Lower lobe of right lung (tissue), 2 donors: ENCODE measurements at places on chromosomes 1 and 21. TPM values are rescaled to one million over a fixed set of nuclear protein-coding genes. Genes with fewer than 3 reads are reported as not detected.

- no peaks in the 10 kb centered on the region for H3K4me1 ChIP-seq
- peaks cover 55% of the 10 kb centered on the region for H3K36me3 ChIP-seq
- H3K27me3 ChIP-seq: no peaks in the 10 kb centered on the region
- no peak overlapping the region for H3K4me3 ChIP-seq
- no peak for DNase-seq
- H3K27ac ChIP-seq: no peak overlapping the region
These were observed 14.1 kb downstream of the TMCO4 start for GRCh38 chr1:19785660-19786059.

Gene TXLNA
- 45.1 TPM for total RNA-seq

DNA sequence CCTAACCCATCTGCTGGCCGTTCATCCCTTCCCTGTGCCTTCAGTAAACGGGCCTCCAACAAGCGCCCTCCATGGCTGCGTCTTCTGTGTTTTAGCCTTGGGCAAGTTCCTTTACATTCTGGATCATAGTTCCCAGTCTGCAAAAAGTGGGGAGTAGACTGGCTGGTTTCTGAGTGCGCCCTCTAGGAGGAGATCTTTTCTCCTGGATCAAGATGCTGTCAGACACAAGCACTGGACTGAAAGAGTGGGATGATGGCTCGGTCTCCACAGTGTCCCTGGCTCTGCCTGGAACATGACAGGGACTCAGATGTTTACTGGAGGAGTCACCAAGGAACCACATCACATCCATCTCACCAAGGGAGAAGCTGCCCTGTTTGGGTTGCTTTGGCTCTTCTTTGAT is 88.8 kb downstream of the PRDM2 start:
- H3K4me3 ChIP-seq: no peak overlapping the region
- no peaks in the 10 kb centered on the region for H3K27me3 ChIP-seq
- H3K27ac ChIP-seq: no peak overlapping the region
- no peak for DNase-seq
- peaks cover 63% of the 10 kb centered on the region for H3K36me3 ChIP-seq

GRCh38 chr21:30209601-30210000 is 6.3 kb downstream of the CLDN8 start:
- H3K27ac ChIP-seq: no peak overlapping the region
- DNase-seq: no peak
- H3K36me3 ChIP-seq: no peaks in the 10 kb centered on the region
- H3K4me3 ChIP-seq: no peak overlapping the region
- no peaks in the 10 kb centered on the region for H3K4me1 ChIP-seq

DNA sequence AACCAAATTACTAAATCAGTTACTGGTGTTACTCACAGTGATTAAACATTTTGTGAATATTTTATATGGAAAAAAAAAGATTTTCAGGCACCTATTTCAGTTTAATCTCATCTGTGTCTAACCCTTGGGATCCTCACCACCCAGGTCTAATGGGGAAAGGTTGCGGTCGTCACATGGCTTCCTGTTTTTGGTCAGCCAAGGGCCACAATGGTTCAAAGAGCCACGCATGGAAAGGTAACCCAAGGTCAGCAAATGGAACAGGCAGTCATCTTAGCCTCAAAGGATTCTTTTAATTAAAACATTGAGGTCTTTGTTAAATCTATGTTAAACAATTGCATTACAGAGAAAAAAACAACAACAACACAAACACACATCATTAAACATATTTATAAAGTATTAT is 21.9 kb downstream of the SRSF4 start:
- H3K27me3 ChIP-seq: no peaks in the 10 kb centered on the region
- peaks cover 42% of the 10 kb centered on the region for H3K4me1 ChIP-seq
- no peak for DNase-seq

Gene SLC30A2
- not detected for total RNA-seq

GRCh38 chr1:30575066-30575465 is 148.3 kb downstream of the MATN1 start:
- no peak for DNase-seq
- H3K36me3 ChIP-seq: no peaks in the 10 kb centered on the region
- H3K27me3 ChIP-seq: peaks cover 10% of the 10 kb centered on the region
- H3K27ac ChIP-seq: no peak overlapping the region

GRCh38 chr1:2948001-2948750 is 73.1 kb upstream of the ACTRT2 start:
- no peaks in the 10 kb centered on the region for H3K4me1 ChIP-seq
- no peak overlapping the region for H3K4me3 ChIP-seq
- no peak overlapping the region for H3K27ac ChIP-seq

Gene ITPKB
- 42.3 TPM for total RNA-seq

DNA sequence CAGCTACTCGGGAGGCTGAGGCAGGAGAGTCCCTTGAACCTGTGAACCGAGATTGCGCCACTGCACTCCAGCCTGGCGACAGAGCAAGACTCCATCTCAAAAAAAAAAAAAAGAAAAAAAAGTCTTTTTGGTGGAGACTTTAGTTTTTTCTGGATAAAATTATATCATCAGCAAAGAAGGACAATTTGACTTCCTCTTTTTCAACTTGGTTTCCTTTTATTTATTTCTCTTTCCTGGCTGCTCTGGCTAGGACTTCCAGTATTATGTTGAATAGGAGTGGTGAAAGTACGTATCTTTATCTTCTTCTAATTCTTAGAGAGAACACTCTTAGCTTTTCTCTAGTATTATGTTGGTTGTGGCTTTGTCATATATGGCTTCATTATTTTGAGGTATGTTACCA is 130.8 kb downstream of the PCBP3 start:
- H3K27ac ChIP-seq: no peak overlapping the region
- H3K4me1 ChIP-seq: no peaks in the 10 kb centered on the region
- H3K4me3 ChIP-seq: no peak overlapping the region
- H3K36me3 ChIP-seq: no peaks in the 10 kb centered on the region
- no peaks in the 10 kb centered on the region for H3K27me3 ChIP-seq

DNA sequence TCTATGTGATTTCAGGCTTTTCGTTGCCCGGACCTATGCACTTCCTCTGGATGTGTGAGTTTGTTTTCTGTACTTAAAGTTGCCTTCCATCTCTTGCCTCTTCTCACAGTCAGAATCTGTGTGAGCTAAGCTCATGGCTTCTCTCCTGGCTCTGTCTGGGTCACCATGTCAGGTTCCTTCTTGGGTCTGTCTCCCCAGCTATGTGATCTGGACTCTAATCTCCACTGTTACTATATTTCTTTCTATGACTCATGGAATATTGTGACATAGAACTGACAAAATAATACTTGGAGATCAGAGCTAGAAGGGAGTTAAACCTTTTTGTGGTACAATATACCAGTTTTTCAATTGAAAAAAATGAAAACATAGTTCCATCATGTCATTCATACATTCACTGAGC is 172.7 kb upstream of the FGGY start:
- no peaks in the 10 kb centered on the region for H3K27me3 ChIP-seq
- no peak for DNase-seq
- H3K27ac ChIP-seq: no peak overlapping the region

Gene MOB3C
- 30.2 TPM for total RNA-seq

DNA sequence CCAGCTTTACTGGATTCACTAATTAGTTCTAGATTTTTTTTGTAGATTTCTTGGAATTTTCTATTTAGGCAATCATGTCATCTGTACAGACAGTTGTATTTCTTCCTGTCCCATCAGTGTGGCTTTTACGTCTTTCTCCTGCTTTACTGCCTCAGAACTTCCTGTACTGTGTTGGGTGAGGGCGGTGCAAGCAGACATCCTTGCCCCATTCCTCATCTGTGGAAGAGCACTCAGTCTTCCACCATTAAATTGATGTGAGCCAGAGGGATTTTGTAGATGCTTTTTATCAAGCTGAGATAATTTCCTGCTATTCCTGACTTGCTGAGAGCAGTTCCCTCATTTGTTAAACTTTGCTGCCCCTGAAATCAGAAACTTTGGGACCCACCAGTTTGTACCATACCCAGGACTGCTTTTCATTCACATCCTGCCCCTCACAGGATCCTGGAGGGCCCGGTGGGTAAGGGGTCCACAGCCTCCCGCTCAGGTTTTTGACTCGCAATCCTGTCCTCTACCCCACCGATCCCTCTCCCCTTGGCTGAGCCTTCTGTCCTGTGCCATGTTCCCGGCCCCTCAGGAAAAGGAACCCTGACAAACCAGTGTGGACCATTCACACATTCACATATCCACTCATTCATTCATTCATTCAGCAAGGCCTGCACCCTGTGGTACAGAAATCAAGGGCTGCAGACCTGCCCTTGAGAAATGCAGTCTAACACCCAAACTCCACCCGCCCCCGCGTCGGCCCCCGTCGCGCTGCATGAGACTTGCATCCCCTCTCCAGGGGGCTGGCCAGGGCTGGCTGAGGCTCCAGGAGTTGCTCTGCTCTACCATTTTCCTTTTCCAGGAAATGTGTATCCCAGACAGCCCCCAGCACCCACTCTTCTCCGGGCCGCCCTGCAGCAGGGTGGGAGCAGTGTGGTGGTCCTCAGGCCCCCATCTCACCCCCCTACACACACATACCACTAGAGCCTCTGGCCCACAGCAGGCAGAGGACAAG is 246.5 kb upstream of the VAMP3 start:
- peak; percentile 35 for DNase-seq
- H3K4me3 ChIP-seq: no peak overlapping the region
- H3K27me3 ChIP-seq: peaks cover under 1% of the 10 kb centered on the region

Gene C4BPA
- 65.2 TPM for total RNA-seq

GRCh38 chr1:226772446-226773139 is 33.5 kb upstream of the ITPKB start:
- no peaks in the 10 kb centered on the region for H3K36me3 ChIP-seq
- no peaks in the 10 kb centered on the region for H3K4me1 ChIP-seq
- H3K4me3 ChIP-seq: no peak overlapping the region
- no peak for DNase-seq
- no peaks in the 10 kb centered on the region for H3K27me3 ChIP-seq

DNA sequence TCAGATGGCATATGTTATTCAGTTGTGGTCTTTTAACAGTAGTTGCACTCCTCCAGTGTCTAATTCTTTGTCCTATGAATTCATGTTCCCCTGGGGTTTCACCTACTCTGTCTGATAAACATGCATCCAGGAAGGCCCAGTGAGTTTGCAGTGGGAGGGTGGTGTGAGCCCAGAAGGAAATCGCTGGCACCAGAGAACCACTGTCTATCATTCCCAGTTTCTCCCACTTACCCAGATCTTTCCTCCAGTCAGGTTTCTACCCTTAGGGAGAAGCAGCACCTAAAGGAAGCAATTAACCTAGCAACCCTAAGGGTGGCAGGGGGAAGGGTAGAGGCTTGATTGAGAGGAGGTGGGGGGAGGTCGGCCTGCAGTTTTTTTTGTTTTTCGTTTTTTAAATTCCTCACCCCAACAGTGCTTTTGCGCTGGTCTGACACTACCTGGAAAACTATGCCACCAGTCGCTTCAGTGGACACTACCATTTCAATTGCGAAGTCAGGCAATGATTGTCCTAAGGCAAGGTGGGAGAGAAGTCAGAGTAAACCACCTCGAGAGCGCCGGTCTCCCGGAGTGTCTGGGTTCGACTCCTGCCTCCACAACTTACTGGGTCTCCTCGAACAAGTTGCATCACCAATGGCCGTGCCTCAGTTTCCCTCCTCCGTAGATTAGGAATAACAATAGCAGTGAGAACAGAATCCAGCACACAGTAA is 766 bp upstream of the SLC44A3 start:
- DNase-seq: no peak
- peaks cover 20% of the 10 kb centered on the region for H3K4me1 ChIP-seq
- H3K27ac ChIP-seq: peak overlapping the region; percentile 74
- peaks cover 9% of the 10 kb centered on the region for H3K27me3 ChIP-seq
- peak overlapping the region; percentile 71 for H3K4me3 ChIP-seq

DNA sequence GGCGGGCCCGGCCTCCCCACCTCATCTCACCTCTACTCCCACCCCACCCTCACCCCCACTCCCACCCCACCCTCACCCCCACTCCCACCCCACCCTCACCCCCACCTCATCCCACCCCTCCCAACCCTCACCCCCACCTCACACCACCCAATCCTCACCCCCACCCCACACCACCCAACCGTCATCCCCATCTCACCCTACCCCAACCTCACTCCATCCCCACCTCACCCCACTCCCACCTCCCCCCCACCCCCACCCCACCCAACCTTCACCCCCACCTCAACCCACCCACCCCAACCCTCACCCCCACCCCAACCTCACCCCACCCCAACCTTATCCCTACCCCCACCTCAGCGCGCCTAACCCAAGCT is 13.4 kb downstream of the A3GALT2 start:
- peaks cover 14% of the 10 kb centered on the region for H3K27me3 ChIP-seq
- H3K27ac ChIP-seq: no peak overlapping the region
- peaks cover 13% of the 10 kb centered on the region for H3K4me1 ChIP-seq
- no peak overlapping the region for H3K4me3 ChIP-seq
- no peaks in the 10 kb centered on the region for H3K36me3 ChIP-seq

- no peak for DNase-seq
- no peak overlapping the region for H3K4me3 ChIP-seq
These were observed 14.6 kb upstream of the ACBD3 start for GRCh38 chr1:226201029-226201593.

Gene IQGAP3
- total RNA-seq: 1.7 TPM

GRCh38 chr1:98897479-98897878 is 107.2 kb downstream of the PLPPR5 start:
- H3K4me3 ChIP-seq: no peak overlapping the region
- H3K27ac ChIP-seq: no peak overlapping the region
- H3K4me1 ChIP-seq: no peaks in the 10 kb centered on the region
- no peak for DNase-seq
- no peaks in the 10 kb centered on the region for H3K36me3 ChIP-seq

DNA sequence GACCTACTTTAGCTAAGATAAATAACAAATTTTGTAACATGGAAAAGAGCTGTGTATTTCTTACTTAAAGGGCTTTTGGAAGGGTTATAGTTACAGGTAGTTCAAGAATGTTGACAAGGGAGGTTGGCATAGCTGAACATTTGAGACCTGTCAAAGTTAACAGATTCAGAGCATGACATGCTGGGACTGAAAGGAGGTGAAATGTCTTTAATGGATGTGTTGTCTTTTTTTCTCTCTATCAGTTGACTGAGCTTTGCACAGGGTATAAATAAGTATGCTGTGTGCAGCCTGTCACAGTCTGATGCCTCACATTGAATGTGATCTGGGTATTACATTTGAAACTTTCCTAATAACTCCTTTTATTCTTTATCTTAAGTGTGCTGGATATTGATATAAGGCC is 411.9 kb upstream of the ZP4 start:
- H3K4me3 ChIP-seq: no peak overlapping the region
- no peak overlapping the region for H3K27ac ChIP-seq
- H3K27me3 ChIP-seq: no peaks in the 10 kb centered on the region

GRCh38 chr1:111621050-111621449 is 1.5 kb downstream of the RAP1A start:
- H3K27me3 ChIP-seq: no peaks in the 10 kb centered on the region
- DNase-seq: no peak
- peaks cover 69% of the 10 kb centered on the region for H3K4me1 ChIP-seq
- H3K36me3 ChIP-seq: no peaks in the 10 kb centered on the region

Gene SLFNL1
- 4.8 TPM for total RNA-seq

DNA sequence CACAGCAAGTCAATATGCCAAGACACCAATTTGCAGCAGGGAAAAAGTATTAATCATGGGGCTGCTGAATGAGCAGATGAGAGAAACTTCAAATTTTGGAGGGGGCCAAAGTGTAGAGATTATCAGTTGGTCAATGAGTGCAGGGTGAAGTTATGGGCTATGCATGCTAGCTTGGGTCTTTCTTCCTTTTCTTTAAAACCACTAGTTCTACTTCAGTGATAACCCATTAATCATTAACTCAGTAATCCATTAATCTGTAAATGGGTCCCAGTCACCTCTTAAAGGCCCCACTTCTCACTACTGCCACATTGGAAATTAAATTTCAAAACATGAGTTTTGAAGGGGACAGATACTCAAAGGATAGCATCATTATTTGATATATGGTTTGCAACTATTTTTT is 688.6 kb upstream of the ADGRL4 start:
- no peak overlapping the region for H3K27ac ChIP-seq
- H3K4me3 ChIP-seq: no peak overlapping the region
- no peaks in the 10 kb centered on the region for H3K4me1 ChIP-seq
- H3K27me3 ChIP-seq: no peaks in the 10 kb centered on the region
- DNase-seq: no peak
